Stimulated activated CD4-positive, alpha-beta T cell treated with anti-CD3 and anti-CD28 coated beads, Interleukin-1b, Interleukin-23, amount 100 ng/mL, for 48 hours (primary cell): ENCODE measurements at places on chromosomes 3 and 15.

DNA sequence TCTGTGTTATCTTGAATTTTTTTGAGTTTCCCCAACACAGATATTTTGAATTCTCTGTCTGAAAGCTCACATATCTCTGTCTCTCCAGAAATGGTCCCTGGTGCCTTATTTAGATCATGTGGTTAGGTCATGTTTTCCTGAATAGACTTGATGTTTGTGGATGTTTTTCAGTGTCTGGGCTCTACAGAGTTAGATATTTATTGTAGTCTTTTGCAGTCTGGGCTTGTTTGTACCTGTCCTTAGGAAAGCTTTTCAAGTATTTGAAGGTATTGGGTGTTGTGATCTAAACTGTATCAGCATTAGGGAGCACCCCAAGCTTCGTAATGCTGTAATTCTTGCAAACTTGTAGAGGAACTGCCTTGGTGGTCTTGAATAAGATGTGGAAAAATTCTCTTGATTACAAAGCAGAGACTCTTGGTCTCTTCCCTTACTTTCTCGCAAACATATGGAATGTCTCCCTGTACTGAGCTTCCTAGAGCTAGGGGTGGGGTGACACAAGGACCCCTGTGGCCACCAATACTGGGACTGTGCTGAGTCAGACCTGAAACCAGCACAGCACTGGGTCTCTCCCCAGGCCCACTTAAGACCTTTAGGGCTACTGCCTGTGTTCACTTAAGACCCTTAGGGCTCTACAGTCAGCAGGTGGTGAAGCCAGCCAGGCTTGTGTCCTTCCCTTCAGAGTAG lies 26.5 kb downstream of the TM4SF18 start:
- no peak for DNase-seq

GRCh38 chr3:14301558-14301957 lies 100.8 kb upstream of the SLC6A6 start:
- DNase-seq = no peak

- DNase-seq = no peak
These were observed 118.1 kb downstream of the SLC25A26 start for GRCh38 chr3:66338927-66339326.

DNA sequence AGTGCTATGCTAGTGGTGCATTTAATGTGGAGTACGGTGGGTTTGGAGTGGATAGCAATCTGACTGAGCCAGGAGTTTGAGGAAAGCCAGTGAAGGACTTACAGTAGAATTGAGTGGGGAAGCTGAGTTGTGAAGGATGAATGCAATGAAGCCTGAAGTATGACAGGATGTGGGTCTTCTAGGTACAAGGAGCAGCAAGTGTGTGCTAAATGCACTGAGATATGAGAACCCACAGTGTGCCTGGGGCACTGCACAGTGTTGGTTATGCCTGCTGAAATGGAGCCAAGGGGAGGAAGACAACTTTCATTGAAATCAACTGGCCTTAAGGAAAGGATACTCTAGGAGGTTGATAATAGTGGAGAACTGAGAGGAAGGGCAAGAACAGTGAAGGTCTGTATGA lies 105.5 kb upstream of the MRPL3 start:
- no peak for DNase-seq

GRCh38 chr3:173778251-173778650 lies 380.7 kb downstream of the NLGN1 start:
- no peak for DNase-seq

- no peak for DNase-seq
These were observed 7.8 kb upstream of the GPR171 start for GRCh38 chr3:151210676-151211381.

DNA sequence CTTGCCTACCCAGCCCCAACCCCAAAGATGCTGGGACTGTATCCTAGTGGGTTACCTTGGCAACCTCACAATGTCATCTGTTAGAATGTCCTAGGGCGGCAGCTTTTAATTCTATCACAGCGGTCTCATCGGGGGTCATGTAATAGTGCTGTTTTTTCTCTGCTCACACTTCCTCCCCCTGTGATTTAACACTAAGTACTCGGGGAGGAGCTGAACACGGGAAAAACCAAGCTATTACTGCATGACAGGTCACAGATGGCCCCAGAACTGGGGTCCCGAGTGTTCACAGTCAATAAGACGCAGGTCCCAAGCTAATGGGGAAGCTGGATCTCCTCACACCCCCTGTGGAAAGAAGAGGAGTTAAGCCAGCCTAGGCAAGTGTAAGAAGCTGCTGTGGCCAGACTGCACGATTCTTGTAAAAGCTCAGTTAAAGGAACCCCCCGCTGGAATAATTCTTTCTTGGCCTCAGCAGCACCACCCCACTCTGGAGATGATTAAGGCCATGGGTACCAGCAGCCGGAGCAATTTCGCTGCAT lies 2.5 kb upstream of the RFTN1 start:
- DNase-seq = no peak

DNA sequence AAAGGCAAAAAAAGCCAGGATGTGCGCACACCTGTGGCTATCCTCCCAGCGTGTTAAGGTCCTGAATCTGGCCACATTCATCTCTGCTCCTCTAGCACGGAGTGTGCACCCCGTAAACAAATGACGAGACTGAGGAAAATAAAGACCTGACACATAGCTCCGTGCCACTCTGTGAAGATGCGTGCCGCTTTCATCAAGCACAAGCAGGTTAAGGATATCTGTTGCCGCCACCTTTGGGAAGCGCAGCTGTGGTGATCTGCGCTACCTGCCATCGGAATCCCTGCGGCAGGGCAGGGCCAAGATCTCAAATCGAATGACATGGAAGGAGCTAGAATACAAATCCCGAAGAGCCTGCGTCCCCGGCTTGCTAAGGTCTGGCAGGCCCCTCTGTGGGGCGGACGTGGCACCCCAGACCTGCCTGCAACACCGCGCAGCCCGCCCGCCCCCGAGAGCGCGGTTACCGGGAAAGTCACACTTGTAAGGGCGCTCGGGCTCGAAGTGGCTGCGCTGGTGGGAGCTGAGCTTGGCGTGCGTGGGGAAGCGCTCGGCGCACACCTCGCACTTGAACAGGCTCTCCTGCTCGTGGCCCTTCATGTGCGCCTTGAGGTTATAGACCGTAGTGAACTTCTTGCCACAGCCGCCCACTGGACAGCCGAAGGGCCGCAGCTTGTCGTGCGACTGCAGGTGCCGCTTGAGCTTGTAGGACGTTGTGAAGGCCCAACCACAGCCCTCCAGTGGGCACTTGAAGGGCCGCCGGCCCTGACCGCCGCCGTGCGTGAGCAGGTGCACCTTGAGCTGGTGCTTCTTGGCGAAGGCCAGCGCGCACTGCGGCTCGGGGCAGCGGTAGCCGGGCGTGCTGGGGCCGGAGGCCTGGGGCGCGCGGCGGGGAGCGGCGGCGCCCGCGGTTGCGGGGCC lies 936 bp downstream of the ZXDC start:
- DNase-seq = peak; percentile 26

GRCh38 chr3:153462545-153462944 lies 300.5 kb downstream of the RAP2B start:
- DNase-seq = no peak

- no peak for DNase-seq
These were observed 422 bp downstream of the LSAMP start for GRCh38 chr3:116444819-116445310.

DNA sequence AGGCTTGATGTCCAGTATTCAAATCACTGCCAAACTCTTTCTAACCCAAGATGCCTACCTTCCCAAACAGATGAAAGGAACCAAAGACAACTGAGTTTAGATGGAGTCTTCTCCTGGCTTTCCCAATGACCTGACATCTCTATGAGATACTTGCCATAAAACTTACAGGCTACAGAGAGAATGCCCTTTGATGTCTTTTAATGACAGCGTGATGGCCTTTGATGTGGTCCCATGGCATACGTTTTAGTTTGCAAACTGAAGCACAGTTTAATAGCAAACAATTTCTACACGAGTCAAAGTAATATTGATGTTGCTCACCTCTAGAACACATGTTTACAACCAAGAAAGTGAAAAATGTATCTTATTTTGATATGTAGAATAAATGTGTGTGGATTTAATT lies 73.2 kb downstream of the ZIC4 start:
- no peak for DNase-seq

DNA sequence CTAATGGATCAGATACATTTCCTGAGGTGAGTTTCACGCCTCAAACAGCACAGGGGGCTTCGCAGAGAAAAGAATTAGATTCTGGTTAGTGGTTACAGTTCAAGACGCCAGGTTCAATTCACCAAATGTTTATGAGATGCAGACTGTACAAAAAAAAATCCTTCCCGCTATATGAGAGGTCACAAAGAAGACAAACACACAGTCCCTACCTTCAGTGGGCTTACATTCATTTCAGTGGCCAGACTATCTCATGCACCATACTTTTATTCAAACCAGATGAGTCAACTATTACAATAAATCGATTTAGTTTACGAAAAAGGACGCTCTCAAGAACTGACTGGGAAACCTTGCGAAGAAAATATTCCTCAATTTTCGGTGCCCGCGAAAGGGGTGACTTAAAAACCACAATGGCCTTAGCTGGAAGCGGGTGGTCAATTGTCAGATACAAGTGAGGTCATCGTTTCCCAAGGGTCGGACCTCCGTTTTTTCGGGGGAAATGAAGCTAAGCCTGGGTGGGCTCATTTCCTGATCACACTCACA lies 695 bp downstream of the METTL6 start:
- DNase-seq = no peak
